GF-D8 (cell line): ENCODE measurements at places on chromosomes 1 and 21.

GRCh38 chr1:183932412-183932811, 105.1 kb downstream of the COLGALT2 start:
- DNase-seq, result no peak

DNA sequence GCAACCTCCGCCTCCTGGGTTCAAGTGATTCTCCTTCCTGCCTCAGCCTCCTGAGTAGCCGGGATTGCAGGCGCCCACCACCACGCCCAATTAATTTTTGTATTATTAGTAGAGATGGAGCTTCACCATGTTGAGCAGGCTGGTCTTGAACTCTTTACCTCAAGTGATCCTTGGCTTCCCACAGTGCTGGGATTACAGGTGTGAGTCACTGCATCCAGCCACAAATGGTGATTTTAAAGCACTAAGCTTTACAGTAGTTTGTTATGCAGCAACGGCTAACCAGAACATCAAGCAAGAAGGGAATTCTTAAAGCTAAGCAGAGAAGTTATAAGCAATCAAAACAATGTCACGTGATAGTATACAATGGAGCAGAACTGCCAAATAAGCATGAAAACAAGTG, 65.7 kb downstream of the NVL start:
- DNase-seq, result no peak

DNA sequence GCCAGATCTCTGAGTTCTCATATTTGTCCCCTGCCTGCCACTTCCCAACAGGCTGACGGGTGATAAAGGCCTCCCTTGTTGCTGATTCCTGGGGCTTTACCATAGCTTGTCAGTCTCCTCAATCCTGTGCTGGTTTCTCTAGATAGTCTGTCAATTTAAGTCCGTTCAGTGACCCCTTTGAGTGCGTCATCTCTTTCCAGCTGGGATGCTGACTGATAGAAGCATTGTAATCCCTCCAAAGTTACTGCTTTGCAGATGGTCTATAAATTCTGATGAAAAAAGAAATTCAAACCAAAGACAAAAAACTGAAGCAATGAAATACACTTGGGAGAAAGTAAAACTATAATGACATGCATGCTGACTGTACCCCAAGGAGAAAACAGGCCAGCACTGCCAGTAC, 28.3 kb downstream of the RHOU start:
- no peak for DNase-seq

DNA sequence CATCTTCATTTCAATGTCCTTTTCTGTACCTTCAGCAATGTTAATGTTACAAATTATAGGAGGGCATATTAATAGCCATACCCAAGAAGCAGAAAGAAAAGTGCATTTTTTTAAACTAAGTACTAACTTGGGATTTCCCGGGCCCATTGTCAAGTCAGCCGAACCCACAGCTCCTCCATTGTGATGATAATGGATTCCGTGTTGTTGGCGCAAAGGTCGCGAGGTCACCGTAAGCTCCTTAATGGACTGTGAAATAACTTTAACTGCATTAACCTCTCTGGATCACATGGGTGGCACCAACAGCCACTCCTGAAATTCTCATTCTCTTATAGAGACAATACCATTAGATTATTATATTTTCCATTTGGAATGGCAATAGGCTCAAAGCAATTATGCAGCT, 250.6 kb upstream of the RRP15 start:
- no peak for DNase-seq

DNA sequence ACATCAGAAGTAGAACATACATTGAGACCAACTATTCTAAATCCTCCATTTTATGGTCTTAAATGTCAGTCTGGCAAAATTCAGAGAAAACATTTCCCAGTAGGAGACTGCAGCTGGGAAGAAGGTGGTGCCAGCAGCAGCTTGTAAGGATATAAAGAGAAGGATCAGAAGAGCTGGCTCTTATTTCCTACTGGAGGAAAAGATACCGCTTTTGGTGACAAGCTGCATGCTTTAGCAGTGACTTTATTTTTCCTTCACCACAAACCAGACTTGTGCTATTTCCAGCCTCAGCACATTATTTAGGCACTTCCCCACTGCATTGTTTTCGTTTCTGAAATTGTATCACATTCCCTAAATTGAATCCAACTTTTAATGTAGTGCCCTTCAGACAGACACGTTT, 28.4 kb downstream of the RNF11 start:
- DNase-seq, result peak; percentile 15

DNA sequence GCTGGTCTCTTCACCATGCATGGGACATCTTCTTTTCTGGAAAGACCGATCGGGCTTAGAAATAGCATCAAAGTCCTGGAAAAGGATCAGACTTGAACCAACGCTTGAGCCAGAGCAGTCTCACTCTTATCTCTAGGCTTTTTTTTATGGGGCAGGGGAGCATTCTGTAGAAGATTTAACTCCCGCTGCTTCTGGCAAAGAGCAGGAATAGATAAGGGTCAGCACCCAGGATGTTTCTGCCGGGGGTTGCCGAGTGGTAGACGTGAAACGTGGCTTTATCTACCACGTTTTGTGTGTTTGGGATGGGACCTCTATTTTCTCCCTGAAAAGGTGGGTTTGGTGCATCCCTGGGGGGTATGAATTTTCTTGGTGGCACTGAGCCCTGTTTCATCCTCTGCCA, 18.8 kb downstream of the SPSB1 start:
- DNase-seq, result no peak

- DNase-seq, result no peak
Measured at GRCh38 chr1:234691567-234691966, 81.6 kb upstream of the IRF2BP2 start.

GRCh38 chr1:20291645-20292084, 990 bp downstream of the VWA5B1 start:
- no peak for DNase-seq
